G401 (cell line): ENCODE measurements at places on chromosomes 4 and X.
A peak's percentile ranks its signal among the peaks of the same experiment; 100 is the strongest.

DNA sequence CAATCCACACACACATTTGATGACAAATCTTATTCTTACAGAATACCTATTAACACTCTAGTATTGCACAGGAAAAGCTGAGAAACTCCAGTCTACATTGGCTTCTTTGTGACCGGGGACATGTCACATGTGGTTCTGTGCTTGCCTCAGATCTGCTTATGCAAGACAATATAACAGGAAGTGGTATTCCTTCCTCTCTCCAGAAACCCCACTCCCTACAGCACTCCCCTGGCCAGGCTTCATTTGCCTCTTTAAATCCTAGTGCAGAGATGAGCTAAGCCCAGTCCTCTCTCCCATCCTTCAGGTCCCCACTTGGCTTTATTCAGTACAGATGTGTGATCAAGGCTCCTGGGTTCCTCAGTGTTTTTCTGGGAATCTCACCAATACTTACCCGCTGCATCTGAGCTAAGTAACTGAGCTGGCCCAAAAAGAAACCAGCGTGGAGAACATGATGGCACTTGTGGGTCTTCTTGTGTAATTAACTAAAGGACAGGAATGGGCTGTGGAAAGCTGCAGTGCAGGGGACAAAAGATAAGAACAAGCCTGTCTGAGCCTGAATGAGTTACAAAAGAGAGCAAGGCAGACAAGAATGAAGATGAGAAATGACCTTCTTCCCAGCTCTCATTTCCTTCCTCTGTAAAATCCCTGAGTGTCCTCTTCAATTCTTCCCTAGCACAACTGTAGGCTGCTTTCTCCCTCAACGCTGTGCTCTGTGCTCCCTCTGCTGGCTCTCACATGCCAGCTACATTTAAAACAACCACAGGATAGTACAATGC is 105.6 kb downstream of the HNRNPD start:
- DNase-seq, result peak; percentile 83

GRCh38 chr4:147163311-147163710 is 217.6 kb upstream of the TTC29 start:
- DNase-seq, result no peak

DNA sequence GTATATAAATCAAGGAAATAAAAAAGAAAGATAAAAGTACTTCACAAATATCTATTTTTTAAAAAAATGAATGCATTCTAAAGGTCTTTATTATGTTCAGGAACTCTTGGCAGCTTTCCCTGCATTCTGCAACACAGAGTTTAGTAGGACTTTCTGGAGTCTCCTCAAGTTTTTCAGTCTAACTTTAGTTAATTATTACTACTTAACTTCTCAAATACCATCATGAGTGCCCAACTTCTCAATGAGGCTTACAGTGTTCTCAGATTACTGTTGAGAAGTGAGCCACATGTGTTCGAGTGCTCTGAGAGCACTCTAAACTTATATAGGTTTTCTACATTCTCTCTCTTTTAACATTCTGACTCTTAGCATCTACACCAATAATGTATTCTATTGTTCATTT is 1852.9 kb upstream of the PCDH10 start:
- DNase-seq, result no peak

DNA sequence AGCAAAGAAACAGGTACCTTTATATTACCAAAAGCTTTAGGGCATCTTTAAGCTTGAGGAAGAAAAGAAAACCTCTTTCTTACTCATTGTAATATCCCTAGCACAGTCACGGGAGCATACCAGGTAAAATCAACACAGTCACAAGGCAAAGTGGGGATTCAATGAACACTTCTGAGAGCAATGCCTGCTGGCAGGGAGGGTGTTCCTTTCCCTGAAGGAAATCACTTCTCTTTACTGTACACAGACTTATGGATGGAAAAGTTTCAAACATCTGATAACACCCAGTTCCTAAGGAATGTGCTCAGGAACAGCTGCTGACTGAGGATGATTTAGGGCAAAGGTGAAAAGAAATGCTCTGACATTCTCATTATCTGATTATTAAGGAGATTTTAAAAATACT is 94.8 kb downstream of the MAML3 start:
- no peak for DNase-seq

GRCh38 chrX:150845091-150845490 is 53.4 kb downstream of the CD99L2 start:
- DNase-seq, result no peak

DNA sequence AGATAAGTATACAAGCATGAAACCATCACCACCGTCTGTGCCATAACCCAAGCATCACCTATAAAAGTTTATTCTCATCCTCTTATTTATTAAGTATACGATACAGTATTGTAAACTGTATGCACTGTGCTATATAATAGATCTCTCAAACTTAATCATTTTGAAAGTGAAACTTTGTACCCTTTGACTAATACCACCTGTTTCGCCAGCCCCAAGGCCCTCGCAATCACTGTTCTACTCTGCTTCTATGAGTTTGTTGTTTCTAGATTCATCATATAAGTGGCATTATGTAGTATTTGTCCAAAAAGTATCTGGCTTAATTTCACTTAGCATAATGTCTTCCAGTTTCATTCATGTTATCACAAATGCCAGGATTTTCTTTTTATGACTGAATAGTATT is 72.1 kb upstream of the DOCK11 start:
- DNase-seq, result no peak

GRCh38 chr4:52943677-52944076 is 81.6 kb downstream of the RASL11B start:
- no peak for DNase-seq

GRCh38 chr4:119070301-119070700 is 65.3 kb upstream of the MYOZ2 start:
- DNase-seq, result no peak

DNA sequence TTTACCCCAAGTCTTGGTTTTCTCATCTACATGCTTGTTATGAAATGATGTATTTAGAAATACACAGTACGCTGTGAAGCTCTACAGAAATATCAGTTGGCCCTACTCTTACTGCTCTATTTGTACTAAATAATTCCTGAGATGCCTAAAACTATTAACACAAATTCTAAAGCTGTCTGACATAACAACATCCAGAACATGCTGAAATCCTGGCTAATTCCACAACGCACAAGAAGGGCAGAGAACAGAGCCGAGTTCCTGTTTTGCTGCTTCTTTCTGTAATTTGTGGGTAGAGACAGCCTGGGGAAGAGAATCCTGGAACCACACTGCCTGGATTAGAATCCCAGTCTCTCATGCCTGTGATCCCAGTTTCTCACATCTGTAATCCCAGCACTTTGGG is 59.0 kb downstream of the ZNF827 start:
- DNase-seq, result no peak

DNA sequence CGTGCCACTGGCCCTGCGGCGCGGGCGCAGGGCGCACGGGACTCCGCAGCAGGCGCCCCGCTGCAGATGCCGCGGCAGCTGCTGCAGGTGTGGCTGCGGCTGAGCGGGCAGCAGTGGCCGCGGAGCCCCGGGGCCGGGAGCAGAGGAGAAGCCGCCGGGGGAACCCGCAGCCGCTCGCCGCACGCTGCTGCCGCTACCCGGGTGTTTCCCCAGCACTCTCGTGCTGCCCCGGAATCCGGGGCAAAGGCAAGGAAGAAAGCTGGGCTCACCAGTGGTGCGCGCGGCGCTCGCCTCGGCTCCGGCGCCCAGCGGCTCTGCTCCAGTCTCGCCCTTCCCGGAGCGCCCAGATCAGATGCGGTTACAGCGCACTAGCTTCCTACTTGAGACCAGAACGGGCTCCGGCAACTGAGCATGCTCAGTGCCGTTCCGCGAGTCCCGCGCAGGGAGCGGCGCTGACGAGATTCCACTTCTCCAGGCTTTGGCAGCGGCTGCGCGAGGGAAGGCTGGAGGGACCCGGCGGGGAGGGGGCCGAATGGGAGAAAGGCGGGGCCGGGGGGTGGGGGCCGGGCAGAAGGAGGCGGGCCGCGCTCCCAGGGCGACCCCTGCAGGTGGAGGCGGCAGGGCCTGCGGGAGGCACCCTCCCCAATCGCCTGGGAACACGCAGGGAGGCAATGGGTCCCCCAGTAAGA is at the start of gene APBB2:
Gene APBB2 (minus strand): TSS at position 407 of the 689 bp plus-strand sequence. CDS start 181,288 bp downstream, outside the sequence.
- peak; percentile 90 for DNase-seq

GRCh38 chr4:155005395-155006090 is 202.9 kb upstream of the NPY2R start:
- DNase-seq, result no peak

- no peak for DNase-seq
Measured at GRCh38 chr4:111070390-111070789, 447.5 kb upstream of the PITX2 start.
